Ovary (tissue), 10 donors: ENCODE measurements at places on chromosomes 11 and 22. TPM values are rescaled to one million over a fixed set of nuclear protein-coding genes. Genes with fewer than 3 reads are reported as not detected.

SCUBE2 gene
- 0.84 TPM for polyA plus RNA-seq

ACR gene
- polyA plus RNA-seq: 0.33 TPM

- no peak for DNase-seq
Measured at GRCh38 chr11:82631722-82632630, 101.7 kb downstream of the FAM181B start.

- no peak for DNase-seq
Measured at GRCh38 chr11:27002431-27002830, 8.5 kb downstream of the FIBIN start.

DNA sequence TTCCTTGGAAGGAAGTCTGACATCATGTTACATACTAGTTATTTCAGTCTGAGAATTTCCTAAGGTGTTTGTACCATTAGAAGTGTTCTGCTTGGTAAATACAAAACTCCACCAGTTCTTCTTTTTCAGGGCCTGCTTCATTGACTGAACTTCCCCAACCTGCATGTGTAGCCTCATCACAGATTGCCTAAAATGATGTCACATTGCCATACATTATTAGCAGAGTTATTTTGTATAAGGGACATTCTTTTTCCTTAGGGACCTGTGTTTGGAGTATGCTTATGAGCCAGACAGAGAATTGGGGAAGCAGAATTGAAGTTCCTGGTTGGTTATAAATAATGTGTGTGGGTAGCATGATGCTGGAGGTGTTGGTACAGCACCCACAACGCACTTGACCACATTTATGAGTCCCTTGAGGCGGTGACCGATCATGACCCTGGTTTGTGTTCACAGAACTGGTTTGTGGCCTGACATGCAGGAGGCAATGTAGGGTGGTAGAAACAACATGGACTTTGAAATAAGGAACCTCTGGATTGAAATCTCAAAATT is 16.4 kb upstream of the MMP7 start:
- DNase-seq: no peak

GRCh38 chr11:115645631-115646317 is 141.6 kb upstream of the CADM1 start:
- no peak for DNase-seq

- peak; percentile 66 for DNase-seq
Measured at GRCh38 chr22:32920032-32920628, 118.6 kb downstream of the TIMP3 start.

DNA sequence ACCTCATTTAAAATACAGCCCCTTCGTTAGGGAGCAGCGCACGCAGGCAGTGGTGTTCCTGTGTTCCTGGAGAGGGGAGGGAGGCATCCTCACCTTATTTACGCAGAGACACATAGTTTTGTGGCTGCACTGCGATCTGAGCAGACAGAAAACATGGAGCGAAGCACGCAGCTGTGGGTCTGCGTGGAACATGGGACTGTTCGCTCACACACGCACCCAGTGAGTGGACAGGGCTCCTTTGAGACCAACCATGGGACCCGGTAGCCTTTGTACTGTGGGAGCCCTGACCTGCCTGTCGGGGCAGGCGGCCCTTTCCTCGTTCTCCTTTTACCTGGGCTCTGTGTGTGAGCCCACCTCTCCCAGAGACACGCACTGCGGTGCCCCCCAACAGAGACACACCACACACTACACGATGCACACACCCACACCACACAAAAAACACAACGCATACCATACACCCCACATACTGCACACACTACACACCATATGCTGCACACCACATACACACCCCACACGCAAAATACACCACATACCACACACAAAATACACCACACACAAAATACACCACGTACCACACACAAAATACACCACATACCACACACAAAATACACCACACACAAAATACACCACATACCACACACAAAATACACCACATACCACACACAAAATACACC is 1245.7 kb downstream of the BRD1 start:
- DNase-seq: no peak

DNA sequence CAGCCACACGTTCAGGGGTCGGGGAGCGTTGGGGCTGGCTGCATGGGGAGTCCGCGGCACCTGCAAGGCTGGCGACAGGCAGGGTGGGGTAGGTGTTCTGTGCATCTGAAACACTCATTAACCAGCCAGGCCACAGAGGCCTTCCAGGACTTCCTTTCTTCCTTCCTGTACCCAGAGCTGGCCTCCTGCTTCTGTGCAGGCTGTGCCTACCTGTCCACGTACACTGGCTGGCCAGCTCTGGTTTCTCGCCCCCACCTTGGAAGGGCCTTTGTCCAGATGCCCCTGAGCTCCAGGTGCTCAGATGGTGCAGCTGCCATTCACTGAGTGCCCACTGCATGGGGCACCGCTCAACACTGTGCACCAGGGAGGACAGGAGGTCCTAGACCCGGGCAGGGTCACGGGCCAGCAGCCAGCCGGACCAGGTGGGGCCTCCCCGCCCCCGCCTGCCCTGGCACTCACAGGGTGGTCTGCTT is 15.9 kb downstream of the TTLL12 start:
- no peak for DNase-seq

DNA sequence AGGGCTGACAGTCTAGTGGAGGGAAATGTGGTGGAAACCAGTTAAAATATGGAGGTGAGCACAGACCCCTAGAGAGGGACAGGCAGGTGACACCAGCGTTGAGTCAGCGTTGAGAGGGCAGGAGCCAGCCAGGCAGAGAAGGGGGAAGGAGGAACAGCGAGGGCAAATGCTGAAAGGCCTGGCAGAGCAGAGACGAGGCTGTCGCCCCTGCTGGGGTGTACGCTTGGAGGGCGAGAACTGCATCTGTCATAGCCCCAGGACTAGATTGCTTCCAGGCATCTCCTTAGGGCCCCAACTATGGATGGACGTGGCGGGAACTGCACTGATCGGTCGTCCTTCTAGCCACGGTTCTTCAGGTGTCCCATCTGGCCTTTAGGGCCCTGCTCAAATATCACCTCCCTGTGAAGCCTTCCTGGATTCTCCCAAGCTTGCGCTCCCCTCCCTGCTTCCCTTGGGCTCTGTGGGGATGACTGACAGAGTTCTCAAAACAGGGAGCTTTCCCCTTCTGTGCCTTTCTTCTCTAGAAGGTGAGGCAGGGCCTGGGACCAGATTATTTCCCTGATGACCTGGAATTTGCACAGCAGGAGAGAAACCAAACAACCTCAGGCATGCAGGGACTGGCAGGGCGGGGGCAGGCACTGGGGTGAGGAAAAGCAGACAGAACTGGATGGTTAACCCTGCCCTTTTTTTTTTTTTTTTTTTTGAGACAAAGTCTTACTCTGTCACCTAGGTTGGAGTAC is 11.1 kb downstream of the SYNGR1 start:
- DNase-seq: no peak

GRCh38 chr22:37269936-37270678 is 12.2 kb upstream of the CYTH4 start:
- DNase-seq: no peak
